ENCODE measurements at places on chromosomes 2 and 18.

DNA sequence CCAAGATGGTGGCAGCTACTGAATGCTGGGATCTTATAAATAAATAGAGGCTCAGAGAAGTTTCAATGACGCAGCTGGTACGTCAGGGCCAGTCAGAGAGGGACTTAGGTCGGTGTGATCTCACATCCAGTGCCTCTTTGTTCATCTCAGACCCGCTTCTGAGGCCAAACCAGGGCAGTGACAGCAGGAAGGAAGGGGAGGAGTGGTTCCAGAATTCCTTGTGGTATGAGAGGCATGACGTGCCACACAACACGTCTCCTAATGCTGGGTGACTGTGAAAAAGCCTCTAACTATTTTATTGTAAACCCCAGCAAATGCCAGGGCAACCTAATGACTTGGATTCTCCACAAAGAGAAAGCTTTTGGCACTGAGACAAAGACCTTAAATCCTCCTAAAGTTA lies 423.3 kb downstream of the LPIN1 start:
- no peak for DNase-seq

GRCh38 chr2:209564816-209565215 lies 141.0 kb downstream of the MAP2 start:
- DNase-seq: no peak

DNA sequence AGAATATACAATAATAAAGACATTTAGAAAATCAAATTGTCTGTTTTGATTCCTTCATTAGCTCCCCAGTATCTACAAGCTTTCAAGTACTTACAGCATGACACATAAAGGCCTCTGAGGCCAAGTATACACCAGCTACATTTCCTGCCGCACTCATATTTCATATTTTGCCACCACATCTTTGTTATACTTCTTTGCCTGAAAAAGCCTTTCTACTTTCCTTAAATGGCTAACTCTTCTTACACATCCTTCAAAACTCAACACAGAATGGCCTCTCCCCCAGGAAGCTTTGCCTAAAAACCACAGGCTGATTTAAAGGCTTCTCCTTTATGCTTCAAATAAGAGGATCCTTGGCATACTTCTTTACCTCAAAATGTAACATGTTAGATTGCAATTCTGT lies 4.5 kb downstream of the STK17B start:
- DNase-seq: no peak

DNA sequence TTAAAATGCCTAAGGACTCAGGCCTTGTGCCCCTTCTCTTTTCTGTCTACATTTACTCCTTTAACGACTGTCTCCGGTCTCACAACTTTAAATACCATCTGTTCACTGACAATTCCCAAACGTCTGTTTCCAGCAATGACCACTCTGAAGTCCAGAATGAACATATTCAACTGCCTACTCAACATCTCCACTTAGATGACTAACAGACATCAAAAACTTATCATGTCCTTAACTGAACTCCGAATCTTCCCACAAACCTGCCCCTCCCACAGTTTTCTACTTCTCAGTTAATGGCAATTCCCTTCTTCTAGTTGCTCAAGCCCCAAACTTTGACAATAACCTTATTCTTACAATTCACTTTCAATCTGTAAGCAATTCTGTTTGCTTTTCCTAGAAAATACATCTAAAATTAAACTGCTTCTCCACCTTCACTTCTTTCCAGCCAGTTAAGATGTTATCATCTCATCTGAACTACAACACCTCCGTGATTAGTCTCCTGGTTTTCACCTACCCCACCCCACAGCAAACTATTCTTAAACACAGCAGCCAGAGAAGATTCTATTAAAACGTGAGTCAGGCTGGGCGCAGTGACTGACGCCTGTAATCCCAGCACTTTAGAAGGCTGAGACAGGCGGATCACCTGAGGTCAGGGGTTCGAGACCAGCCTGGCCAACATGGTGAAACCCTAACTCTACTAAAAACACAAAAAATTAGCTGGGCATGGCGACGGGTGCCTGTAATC lies 2.8 kb downstream of the C1D start:
- no peak for DNase-seq

- no peak for DNase-seq
Observed at GRCh38 chr18:26993568-26993967, 128.1 kb upstream of the AQP4 start.

GRCh38 chr2:67471681-67472080 lies 74.5 kb downstream of the ETAA1 start:
- no peak for DNase-seq

DNA sequence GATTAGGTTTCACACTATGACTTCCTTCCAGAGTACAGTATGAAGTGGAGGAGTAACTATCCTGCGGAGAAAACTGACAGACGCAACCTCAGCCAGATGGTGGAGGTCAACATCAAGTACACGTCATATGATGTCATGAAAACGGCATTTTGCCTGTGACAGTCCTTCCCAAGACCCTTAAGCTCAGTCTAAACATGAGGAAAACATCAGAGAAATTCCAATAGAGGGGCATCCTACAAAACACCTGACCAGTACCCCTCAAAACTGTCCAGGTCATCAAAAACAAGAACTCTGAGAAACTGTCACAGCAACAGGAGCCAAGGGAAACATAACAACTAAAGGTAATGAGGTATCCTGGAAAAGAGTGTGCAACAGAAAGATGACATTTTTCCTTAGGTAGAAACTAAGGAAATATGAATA lies 1.7 kb downstream of the RNU4ATAC start:
- DNase-seq: no peak

DNA sequence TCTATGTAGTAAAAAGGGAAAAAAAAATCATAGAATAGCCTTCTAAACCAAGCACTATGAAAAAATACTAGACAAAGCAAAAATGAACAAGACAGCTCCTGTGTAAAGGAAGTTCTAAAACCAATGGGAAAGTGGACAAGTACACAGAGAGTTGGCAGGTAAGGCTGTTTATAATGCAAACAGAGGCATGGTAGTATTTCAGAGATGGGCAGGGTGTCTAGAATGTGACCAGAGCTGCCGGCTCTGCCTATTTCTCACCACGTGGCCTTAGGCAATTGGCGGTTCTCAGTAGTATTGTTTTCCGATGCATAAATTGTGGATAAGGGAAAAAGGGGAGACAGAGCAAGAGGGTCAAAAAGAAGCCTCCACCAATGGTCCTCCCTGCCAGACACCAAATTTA lies 173.6 kb downstream of the ANKRD30B start:
- no peak for DNase-seq

- no peak for DNase-seq
Observed at GRCh38 chr2:168524005-168524404, 67.9 kb downstream of the CERS6 start.

DNA sequence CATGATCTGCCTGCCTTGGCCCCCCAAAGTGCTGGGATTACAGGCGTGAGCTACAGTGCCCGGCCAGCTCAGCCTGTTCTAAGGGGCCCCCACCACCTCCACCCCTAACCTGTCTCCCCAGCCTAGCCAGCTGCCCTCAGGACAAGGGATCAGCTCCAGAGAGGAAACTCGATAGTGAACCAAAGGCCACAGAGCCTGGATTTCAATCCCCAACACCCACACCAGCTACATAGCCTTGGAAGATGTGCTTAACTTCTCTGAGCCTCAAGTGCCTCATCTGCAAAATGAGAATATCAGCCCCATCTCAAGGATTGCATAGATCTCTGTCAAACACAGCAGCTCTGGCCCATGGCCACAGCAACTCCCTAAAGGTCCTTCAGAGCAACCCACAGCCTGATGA lies 32.0 kb downstream of the BIN1 start:
- DNase-seq: no peak

- no peak for DNase-seq
Observed at GRCh38 chr18:60232541-60232940, 140.0 kb downstream of the MC4R start.

- DNase-seq: no peak
Observed at GRCh38 chr18:3132700-3133099, 87.1 kb downstream of the MYOM1 start.

- no peak for DNase-seq
Observed at GRCh38 chr2:154280543-154280942, 408.8 kb downstream of the GALNT13 start.

DNA sequence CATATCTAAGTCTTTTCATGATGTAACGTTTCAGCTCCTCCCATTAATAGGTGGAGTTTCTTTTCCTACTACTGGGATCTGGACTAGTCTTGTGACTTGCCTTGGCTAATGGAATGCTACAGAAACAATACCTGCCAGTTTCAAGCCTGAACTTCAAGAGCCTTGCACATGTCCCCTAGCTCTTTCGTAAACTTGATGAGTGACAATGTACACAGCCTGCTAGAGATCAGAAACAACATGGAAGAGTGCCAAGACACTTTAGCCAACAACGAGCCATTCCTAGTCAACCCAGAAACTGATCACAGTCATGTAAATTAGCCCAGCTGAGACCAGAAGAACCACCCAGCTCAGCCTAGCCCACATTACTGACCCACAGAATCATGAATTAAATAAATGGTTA lies 24.8 kb upstream of the STK39 start:
- no peak for DNase-seq

- no peak for DNase-seq
Observed at GRCh38 chr2:138190999-138191398, 226.7 kb downstream of the HNMT start.

- DNase-seq: no peak
Observed at GRCh38 chr2:108587621-108588020, 53.4 kb downstream of the LIMS1 start.

DNA sequence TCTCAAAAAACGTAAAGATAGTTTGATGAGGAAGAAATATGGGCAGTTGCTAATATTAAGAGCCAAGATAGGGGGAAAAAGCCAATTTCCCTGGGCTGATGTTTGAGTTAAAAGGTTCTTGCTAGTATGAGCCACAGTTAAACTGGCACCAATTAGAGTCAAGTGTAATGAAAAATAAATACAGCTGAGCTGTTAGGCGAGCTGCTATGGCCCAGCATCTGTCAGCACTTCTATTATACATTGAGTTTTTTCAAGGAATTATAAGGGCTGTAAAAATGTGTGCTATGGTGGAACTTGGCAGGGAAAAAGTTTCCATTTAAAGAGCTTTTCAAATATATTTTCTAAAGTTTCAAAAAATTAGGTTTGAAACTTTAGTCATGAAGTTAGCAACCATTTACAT lies 279.6 kb downstream of the CYRIA start:
- DNase-seq: no peak

DNA sequence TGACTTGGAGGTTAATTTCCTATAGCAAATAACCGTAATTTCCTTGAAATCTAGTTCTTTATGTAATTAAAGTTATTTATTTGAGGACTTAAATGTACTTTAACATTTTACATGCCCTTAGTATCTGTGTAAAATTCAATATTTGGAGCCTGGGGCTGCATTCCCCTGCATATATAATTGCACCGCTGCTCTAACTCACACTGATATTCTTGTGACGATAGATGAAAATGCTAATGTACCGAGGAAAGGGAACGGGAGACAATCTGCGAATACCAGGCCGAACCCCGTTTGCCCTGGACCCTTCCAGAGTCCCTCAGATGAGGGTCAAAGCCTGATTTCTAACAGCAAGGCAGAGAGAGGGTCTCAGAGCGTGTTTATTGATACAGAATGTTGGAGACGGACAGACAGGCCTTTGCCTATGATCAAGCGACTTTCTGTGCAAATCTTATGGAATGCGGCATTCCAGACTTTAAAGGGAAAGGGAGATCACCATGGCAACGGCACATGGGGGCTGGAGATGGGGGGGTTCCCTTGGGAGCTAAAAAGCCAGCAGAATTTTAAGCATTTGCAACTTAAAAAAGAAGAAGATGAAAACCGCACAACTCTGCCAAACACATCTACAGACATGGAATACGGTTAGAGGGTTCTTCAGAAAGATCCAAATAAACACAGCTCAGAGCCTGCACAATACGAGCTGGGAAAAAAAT lies 57.6 kb upstream of the TWIST2 start:
- no peak for DNase-seq

- DNase-seq: no peak
Observed at GRCh38 chr2:224343226-224343625, 58.7 kb downstream of the FAM124B start.

DNA sequence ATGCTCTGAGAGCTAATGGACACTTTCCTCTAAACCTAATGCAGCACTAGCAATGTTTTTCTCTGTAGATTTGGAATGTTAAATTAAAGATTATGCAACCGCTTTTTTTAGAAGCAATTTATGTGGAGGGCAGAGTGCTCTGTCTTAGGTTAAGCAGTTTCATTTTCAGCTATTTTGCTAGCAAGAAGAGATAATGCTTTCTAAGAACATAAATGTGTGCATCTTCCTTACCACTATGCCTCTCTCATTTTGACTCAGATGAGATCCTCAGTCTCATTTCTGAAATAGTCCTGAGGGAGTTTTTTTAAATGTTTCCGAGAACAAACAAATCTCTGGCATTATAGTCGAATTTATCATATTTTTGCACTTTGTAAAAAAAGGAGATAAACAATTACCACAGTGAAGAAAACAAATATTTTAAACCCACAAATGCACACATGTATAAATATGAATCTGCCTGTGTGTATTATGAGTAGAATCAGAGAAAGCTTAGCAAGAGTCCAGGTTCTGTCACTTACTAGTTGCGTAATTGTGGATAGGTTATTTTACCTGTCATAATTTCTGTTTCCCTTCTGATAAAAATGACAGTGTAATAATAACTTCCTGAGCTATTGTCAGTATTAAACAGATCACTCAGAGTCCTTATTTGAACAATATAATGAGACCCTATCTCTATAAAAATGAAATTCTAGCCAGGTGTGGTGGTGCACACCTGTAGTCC lies 207.7 kb upstream of the CRIM1 start:
- DNase-seq: no peak

DNA sequence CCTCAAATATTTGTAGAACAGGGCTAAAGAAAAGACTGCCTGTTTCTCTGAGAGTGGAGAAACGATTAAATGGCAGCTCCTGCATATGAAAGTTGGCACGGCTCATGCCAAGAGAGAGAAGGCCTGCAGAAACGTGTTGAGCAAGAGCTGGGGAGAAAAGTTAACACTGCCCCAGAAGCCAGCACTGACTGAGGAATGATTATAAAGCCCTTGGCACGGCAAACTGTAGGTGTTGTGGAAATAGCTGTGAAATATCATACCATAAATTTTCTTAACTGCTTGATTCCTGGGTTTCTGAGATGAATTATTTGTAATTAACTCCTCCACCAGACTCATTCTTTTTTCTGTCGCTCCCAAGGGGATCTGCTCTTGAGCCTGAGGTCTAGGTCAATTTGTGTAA lies 4.3 kb downstream of the FRZB start:
- no peak for DNase-seq

DNA sequence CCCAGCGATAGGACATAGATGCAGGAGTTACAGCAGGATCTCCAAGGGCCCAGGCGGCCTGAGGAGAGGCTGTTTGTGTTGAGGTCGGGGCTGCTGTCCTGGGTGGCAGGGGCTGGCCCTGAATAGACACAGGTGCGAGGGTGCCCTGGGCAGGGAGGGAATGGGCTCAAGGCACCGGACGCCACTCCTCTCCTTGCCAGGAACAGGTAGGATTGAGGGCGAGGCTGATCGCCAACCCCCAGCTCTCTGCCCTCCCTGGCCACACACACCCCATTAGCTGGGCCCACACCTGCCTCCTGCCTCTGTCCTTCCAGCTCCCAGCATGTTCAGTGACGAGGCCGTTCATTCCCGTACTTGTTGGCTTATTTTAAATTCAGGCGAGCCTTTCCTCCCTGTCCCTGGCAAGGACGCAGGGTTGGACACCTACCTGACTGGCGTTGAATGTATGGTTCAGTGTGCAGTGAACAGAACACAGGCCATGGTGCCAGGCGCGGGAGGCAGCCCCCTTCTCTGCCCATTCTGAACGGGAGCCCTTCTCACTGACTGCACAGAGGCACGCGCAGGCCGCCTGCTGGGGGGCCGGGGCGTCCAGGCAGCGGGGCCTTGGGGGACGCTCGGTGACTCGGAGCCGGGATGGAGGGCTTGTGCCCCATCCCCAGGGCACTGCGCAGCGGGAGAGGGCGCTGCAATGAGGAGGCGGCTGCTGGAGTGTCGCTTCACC lies 41.3 kb upstream of the SNED1 start:
- DNase-seq: no peak
